ENCODE measurements at places on chromosomes 2 and 18.

DNA sequence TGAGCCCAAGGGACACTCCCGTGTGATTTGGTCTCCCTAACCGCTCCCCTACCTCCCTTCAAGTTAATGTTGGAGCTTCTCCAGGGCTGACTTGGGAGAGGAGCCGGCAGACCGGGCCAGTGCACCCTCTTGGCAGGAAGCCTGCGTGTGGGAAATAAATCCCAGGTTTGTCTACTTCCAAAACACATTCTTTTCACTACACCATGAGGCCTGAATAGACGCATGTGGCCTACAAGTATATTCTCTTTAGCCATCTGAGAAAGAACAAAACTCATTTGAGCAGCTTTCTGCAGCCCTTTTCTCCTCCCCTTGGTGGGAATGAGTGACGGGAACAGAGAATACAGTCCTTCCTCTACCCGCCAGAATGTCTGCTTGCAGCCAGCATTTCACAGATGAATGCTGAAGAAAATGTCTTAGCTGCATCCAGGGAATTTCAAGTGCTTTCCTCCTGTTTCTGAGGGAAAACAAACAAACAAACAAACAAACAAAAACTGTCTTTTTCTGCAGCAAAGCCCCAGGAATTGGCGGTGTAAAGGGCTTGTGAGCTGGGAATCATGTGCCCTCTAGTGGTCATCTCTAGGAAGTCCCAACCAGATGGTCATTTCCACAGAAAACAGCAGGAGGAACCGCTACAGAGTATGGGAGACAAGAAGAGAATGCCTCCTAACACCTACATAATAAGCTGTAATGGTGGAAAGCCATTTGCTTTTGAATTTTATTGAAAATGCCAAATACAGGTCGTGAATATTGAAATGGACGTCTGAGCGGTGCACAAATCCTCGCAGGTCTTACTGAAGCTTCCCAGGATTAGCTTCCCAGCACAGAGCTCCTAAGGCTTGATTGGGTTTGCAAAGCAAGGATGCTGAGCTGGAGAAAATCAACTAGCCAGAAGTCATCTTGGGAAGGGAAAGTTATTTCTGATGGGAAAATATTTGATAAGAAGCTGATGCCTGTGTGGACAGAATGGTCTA, 41.2 kb upstream of the DAPL1 start:
- DNase-seq, result no peak

- no peak for DNase-seq
Measured at GRCh38 chr18:48862678-48863270, 88.0 kb downstream of the SMAD7 start.

GRCh38 chr18:55235094-55235461, 275.8 kb upstream of the CCDC68 start:
- no peak for DNase-seq

DNA sequence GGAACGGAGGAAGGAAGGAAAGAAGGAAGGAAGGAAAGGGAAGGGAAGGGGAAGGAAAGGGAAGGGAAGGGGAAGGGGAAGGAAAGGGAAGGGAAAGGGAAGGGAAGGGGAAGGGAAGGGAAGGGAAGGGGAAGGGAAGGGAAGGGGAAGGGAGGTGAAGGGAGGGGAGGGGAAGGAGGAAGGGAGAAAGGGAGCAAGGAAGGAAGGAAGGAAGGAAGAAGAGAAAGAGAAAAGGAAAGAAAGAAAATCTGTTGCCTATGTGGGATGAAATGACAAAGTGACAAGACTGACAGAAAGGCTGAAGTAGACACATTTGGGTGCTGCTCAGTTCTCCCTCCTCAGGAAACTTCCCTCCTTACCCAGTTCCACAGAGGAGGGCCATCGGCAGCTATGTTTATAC, 46.3 kb upstream of the GORASP2 start:
- no peak for DNase-seq

DNA sequence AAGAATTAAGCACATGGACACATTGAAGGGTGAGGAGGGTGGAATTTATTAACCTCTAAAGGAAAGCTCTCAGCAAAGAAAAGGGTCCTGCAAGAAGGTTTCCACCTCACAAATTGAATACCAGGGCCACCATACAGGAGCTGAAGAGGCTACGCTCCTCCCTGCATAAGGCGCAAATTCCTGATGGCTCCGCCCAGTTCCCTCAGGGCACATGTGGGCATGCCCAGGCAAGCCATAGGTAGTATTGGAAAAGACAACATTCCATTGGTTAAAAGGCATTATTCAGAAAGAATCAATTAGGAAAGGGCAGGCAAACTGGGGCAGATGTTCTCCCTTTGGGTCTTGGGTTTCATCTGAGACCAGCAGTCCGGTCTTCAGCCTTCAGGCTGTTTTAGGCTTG, 161.2 kb downstream of the PTPRM start:
- DNase-seq, result no peak

DNA sequence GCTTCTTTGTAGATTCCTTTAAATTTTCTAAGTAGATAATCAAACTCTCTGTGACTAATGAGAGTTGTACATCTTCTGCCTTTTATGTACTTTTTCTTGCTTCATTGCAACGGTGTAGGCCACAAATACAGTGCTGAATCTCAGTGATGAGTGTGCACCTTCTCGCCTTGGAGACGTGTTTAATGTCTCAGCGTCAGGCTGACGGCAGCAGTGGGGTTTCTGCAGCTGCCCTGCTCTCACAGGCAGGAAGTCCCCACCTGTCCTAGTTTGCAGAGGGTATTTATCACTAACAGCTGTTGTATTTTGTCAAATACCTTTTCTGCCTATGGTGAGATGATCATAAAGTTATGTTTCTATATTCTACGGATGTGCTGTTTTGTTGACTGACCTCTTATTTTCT, 13.3 kb downstream of the AGXT start:
- no peak for DNase-seq

DNA sequence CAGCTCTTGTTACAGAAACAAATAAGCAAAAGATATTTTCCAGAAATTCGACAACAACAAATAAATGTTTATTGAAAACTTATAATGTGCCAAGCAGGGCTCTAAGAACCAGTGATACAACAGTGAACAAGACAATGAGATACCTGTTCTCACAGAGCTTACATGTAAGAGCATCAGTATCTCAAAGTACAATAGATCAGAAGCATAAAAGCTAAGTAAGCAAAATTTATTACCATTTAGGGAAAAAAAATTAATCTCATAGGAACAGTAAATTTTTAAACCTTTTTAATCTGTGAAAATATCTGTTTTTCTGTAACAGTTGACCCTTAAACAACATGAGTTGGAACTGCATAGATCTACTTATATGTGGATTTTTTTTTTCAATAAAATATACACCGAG, 20.9 kb downstream of the ROCK1 start:
- no peak for DNase-seq

DNA sequence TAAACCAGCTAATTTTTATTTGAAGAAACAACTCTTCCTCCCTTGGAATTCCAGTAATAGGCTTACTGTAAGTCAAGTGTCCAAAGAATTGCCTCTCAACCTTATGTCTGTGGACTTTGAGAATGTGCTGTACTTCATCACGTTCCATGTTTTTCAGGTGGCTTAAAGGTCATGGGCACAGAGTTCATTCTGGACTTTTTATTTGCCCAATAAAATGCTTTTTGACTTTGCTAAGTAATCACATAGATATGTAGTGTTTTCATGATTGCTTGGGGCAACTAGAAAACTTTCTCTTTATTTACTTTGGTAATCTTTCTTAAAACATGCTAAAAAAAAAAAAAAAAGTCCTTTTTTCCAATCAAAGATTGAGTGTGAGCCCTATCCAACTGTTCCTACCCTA, 10.4 kb upstream of the DNAH7 start:
- DNase-seq, result no peak

- DNase-seq, result no peak
Measured at GRCh38 chr18:48018851-48019250, 88.4 kb upstream of the SMAD2 start.

- DNase-seq, result no peak
Measured at GRCh38 chr18:12836551-12836950, 47.5 kb downstream of the PTPN2 start.

GRCh38 chr2:48454504-48454903, 75.5 kb upstream of the STON1 start:
- DNase-seq, result no peak

- no peak for DNase-seq
Measured at GRCh38 chr2:145752091-145752806, 1232.3 kb upstream of the ZEB2 start.

GRCh38 chr18:44723411-44723810, 42.7 kb downstream of the SETBP1 start:
- no peak for DNase-seq

GRCh38 chr2:25378731-25379490, 37.2 kb upstream of the DNMT3A start:
- DNase-seq, result no peak

- DNase-seq, result no peak
Measured at GRCh38 chr2:224691563-224691962, 24.6 kb downstream of the CCDC195 start.

DNA sequence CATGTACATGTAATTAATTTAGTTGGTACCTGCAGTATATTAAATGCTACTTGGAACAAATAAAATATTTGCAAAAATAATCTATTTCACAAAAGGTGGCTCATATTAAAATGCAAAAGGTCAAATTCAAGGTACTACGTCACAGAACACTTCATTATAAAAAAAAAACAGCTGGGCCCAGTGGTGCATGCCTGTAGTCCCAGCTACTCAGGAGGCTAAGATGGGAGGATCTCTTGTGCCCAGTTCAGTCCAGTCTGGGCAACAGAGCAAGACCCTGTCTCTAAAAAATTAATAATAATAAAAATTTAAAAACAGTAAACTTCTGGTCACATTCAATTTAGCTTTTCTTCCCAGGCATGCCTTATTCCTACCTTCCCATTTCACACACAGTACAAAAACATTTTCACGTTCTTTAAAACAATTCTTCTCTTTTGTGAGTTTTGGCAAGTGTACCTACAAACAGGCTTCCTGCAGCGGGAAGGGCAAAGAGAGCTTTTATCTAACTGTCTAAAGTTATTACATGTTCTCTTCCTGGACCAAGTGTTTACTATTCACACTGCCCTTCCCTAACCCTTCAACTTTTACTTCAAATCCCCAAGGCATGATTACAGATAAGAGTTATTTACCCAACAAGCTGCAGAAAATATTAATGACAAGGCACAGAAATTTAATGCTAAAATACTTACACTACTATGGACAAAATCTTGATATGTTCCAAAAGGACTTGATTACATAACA, 10.7 kb downstream of the BAZ2B start:
- no peak for DNase-seq

DNA sequence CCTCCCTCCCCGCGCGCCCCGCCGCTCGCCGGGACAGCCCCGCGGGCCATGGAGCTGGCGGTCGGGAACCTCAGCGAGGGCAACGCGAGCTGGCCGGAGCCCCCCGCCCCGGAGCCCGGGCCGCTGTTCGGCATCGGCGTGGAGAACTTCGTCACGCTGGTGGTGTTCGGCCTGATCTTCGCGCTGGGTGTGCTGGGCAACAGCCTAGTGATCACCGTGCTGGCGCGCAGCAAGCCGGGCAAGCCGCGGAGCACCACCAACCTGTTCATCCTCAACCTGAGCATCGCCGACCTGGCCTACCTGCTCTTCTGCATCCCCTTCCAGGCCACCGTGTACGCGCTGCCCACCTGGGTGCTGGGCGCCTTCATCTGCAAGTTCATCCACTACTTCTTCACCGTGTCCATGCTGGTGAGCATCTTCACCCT, 865 bp downstream of the GALR1 start:
- no peak for DNase-seq

- no peak for DNase-seq
Measured at GRCh38 chr2:217396165-217396564, 536.3 kb upstream of the TNP1 start.

GRCh38 chr2:83172841-83173240, 1286.2 kb downstream of the SUCLG1 start:
- DNase-seq, result no peak

GRCh38 chr18:37578886-37579513, 13.4 kb upstream of the CELF4 start:
- no peak for DNase-seq

DNA sequence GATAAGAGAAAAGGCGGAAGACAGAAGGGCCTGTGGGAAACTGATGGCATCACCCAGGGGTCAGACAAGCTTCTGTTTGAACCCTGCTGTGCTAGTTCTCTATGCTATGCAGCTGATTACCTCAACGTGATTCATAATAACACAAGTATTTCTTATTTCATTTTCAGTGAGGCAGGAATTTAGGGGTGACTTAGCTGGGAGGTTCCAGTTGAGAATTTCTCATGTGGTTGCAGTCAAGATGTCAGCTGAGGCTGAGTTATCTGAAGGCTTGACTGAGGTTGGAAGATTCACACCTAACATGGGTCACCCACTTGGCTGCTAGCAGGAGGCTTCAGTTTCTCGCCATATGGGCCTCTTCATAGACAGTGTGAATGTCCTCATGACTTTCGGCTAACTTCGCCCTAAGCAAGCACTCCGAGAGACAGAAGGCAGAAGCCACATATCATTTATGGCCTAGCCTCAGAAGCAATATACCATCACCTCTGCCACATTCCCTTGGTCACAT, 34.0 kb upstream of the TMEM131 start:
- DNase-seq, result no peak

DNA sequence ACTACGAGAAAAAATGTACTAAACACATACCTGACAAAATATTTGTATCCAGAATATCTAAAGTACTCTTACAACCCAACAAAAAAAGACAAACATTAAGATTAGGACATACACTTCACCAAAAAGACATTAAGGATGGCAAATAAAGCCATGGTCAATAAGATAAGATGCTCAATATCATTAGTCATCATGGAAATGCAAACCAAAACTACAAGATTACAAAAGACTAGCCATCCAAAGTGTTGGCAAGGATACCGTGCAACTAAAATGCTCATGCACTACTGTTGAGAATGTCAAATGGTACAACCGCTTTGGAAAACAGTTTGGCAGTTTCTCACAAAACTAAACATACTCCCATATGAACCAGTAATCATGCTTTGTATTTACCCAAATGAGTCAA, 29.7 kb downstream of the MAP3K2 start:
- no peak for DNase-seq

GRCh38 chr2:216878072-216878471, 18.2 kb upstream of the TNP1 start:
- no peak for DNase-seq

- DNase-seq, result no peak
Measured at GRCh38 chr2:28512607-28512965, 16.7 kb downstream of the PLB1 start.

DNA sequence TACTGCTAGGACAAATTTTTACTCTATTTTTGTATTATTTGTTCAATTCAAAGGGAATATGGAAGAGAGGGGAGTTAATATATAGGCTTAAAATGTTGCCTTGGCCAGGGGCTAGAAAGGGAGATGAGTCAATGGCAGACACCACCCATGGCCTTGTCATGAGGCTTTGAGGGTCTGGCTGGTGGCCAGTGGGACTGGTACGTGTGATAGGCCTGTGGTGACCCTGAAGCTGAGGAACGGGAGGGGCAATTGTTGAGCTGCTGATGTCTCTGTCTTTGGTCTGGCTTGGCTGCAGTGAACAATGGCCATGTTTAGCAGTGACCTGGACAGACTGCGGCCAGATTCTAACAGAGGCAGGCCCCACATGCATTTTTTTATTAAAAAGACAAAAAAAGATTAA, 18.5 kb downstream of the GKN1 start:
- DNase-seq, result no peak

DNA sequence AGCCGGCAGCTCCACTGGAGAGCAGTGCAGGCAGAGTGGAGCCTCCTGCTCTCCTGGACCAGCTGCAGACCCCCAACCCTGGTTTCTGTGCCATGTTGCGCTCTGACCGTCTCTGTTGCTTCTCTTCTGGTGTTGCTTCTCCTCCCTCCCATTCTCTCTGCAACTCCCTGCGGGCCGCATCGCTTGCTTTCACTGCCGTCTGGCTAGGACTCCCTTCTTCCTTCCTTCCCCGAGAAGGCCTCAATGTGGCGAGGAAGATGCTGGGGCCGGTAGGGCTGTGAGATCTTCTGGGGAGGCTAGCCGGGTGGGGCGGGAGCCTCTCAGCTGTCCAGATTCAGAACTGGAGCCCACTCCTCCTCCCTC, 6.2 kb downstream of the DNAJB2 start:
- no peak for DNase-seq

Measured in stimulated activated CD4-positive, alpha-beta T cell treated with anti-CD3 and anti-CD28 coated beads, Interleukin-1b, Interleukin-23, amount 100 ng/mL, for 24 hours (primary cell).